ENCODE measurements at places on chromosomes 7 and 10.

- no peak for DNase-seq
Observed at GRCh38 chr7:6546498-6547251, 4.6 kb downstream of the GRID2IP start.

DNA sequence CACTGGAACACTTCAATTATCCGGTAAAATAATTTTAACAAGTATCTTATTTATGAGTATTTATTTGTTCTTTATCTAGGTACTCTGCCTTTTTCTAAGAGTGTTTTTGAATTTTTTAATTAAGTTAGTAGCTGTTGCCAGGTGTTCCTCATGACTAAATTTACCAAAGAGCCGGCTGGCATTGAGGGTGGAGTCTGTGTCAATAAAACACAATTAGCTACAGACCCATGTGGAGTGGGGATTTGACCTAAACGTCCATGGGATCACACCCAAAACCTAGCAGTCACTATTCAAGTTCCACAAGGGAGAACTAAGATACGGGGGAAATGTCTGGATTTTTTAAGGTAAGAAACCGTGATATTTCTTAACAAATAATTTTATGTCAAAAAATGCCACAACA lies 9.8 kb downstream of the SLC16A12 start:
- no peak for DNase-seq

GRCh38 chr10:94138391-94138790 lies 144.7 kb downstream of the PLCE1 start:
- DNase-seq: no peak

GRCh38 chr10:76085817-76086167 lies 654.4 kb downstream of the LRMDA start:
- no peak for DNase-seq

- no peak for DNase-seq
Observed at GRCh38 chr10:624605-625332, 64.7 kb downstream of the DIP2C start.

DNA sequence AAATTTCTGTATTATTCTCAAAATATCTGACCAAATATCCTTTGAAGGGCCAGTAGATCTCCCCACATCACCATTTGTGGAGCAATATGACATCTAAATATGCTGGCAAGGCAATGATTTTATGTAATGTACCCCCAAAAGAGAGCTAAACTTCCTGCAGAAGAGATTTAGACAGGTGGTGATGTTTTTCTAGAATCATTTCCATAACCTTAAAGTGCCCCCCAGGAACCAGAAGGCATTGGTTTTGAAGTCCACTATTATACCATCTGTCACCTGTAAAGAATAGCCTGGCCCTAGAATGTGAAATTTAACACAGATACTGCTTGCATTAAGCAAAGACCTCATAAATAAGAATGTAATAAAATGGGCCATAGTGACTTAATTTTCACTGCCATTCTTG lies 77.9 kb upstream of the ABLIM1 start:
- DNase-seq: no peak

GRCh38 chr10:104033401-104033930 lies 52.2 kb downstream of the COL17A1 start:
- DNase-seq: no peak

DNA sequence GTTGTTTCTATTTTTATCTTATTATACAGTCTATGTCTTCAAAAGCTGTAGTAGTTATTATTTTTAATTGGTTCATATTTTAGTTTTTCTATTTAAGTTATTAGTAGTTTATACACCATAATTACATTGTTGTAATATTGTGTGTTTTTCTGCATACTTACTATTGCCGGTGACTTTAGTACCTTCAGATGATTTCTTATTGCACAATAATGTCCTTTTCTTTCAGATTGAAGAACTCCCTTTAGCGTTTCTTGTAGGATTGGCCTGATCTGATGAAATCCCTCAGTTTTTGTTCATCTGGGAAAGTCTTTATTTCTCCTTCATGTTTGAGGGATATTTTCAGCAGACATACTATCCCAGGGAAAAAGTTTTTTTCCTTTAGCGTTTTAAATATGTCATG lies 74.3 kb upstream of the CREB5 start:
- no peak for DNase-seq

DNA sequence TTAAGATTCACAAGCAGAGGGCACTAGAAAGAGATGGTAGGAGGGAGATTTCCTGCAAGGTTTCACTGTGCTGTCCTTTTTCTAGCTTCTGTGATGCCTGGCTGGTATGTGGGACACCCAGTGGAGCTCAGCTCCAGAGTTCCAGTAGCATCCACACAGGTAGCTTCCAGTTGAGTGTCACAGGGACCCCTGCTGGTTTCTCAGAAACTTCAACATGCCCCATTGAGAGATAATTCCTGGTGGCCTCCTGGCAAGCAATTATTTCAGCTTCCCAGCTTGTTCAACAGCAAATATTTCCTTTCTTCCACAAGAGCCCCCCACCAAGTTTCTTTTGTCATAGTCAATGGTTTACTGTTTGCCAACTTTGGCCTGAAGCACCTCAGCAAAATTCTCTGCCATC lies 858.7 kb downstream of the REEP3 start:
- DNase-seq: no peak

DNA sequence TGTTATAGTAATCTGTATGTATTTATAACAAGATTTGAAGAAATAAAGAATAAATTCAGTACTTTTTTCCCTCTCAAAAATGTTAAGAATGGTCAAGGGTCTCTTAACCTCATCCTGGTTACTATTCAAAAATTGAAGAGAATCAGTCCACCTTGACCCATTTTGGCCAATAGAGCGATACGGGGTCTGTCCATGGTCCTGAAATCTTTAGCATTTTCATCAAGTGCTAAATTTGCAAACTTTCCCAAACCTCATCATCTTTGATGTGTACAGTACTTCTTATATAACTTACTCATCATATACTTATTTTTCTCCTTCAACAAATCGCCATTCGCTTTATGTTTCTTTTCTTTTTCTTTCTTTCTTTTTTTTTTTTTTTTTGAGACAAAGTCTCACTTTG lies 23.6 kb downstream of the TMEM178B start:
- DNase-seq: no peak

DNA sequence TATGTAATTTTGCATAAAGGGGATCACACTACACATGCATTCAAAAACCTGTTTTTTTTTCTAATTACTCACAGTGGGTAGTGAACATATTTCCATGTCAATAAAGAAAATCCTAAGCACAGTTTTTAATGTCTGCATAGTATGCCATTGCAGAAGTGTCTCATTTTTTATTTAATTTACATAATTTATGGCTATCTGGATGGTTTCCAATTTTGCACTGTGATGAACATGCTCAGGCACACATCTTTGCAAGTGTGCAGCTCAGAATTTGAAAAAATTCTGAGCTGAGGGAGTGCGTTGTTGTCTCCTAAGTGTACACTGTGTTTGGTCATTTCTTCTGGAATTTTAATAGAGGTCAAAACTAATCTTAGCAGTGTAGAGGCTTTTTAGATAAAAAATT lies 2.2 kb downstream of the NPFFR1 start:
- DNase-seq: no peak

Data from CD4-positive, alpha-beta T cell treated with Interleukin-17A for 1 hour (primary cell).